SW480 (cell line): ENCODE measurements at places on chromosomes 3 and 15.

DNA sequence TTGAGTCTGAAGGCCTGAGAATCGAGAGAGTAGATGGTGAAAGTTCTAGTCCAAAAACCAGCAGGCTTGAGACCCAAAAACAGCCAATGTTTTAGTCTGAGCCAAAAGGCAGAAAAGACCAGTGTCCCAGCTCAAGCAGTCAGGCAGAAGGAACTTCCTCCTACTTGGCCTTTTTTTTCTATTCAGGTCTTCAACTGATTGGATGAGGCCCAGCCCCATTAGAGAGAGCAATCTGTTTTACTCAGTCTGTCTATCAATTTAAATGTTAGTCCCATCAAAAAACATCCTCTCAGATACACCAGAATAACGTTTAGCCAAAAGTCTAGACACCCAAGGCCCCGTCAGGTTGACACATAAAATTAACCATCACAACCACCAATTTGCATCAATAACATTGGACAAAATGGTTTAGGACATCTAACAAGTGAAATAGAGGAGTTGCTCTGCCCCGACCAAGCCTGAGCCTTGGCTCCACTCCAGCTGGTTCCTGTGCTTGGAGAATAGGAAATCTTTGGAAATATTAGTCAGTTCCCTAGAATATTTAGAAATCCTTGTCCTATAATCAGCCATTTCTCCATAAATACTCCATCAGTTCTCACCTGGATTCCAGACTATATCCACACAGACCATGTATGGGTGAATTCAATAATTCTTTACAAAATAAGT, 51.4 kb upstream of the LIPC start:
- no peak for DNase-seq

DNA sequence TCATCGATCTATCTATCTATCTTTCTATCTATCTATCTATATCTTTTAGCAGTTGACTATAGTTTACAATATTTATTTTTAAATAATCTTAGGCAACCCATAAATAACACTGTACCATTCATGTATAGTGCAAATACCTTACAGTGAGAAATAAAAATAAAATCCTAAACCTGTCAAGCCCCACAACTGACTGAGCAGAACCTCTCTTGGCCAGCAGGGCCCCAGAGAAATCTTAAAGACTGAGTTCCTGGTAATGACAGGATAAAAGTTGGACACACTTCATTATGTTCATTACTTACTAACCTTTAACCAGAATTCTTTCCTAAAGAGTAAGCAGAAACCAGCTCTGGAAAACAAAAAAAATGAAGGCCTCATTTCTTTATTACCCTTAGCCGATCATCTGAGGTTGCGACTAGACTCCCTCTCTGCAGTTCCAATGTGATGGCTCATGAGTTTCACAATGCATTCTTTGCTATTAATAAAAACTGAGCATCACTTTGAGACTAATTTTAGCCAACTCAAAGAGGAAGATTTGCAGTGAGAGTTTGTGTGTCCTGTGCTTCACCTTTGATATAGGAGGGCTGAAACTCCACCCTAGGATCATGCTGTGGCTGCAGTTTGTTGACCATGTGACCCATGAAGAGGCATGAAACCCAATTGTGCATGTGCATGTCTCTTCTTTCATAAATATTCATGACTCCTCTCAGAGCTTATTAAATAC, 1072.0 kb downstream of the NSUN3 start:
- no peak for DNase-seq

GRCh38 chr3:29949940-29950616, 656.3 kb upstream of the TGFBR2 start:
- DNase-seq, result no peak

DNA sequence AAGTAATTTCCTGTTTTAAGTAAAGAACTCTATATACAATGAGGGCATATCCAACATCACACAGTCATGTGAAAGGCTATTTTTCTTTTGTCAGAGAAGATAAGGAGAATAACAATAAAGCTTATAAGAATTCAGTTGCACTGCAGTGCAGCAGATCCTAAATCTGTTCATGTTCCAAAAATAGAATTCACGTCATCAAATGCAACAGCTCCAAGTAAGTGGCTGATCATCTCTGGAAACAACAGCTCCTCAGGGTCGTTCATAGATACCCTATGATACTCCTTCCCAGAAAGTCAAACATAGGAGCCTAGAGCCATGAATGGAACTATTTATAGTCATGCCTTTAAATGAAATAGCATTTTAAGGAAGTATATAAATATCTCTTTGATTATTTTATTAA, 100.2 kb downstream of the FMN1 start:
- no peak for DNase-seq

DNA sequence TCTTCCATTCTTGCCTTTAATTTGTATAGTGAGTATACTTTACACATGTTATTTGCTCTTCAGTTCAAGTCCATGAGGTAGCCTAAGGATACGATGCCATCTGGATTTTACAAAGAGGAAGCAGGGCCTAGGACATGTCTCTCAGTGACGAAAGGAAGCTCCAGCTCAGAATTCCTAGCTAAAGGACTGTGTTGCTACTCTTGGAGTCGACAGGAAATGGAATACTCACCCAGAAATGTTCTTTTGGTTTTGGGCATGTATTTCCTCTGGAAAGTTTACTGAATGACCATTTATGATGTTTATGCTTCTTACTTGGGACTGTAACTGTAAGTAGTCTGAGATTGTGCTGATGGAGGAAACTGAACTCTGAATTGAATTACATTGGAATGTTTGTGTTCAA, 12.5 kb downstream of the OXNAD1 start:
- no peak for DNase-seq

DNA sequence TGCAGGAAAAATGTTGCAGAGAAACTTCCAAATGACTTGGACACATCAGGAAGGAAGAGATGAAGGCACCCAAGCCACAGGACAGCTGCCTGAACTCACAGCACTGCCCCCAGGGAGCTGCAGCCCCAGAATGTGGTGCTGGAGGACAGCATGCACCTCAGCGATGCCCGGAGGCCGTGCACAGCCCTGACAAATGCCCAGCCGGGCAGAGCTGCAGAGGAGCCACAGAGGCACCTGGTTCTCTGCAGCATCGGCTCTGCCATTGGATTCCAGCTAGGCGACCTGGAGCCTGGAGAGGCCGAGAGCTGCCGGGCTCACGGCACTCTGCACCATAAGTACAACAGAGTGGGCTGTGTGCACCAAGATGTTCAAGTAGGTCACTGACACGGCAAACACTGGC, 97.5 kb downstream of the OCA2 start:
- no peak for DNase-seq

DNA sequence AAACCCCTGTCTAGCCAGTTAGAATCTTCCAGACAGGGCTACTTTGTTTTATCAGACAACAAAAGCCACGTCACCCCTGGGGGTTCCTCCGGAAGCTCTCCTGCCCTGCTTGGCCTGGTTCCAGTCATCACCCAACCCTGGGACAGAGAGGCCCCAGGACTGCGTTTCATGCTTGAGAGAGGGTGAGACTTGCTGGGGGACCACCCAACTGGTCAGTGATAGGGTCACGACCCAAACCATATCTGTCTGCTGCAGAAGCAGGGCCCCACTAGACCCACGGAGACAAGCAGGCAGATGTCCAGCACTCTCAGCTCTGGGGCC, 1.2 kb downstream of the NT5DC2 start:
- DNase-seq, result no peak

GRCh38 chr3:155465664-155466063, 172.2 kb upstream of the STRIT1 start:
- no peak for DNase-seq

DNA sequence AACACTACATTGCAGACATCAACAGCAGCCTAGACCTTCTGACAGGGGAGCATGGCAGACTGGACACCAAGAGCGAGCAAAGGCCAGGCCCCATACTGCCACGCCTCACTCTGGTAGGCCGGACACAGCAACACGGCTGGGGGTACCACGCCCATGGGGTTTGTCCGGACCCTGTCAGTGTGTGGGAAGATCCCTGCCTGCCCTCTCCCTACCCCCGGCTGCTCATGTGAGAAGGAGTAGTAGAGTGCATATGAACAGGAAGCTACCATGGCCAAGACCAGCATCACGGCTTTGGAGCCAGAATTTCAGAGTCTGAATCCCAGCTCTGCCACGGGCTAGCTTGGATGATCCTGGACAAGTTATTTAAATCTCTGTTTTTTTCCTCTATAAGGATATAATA, 27.9 kb downstream of the ALDH1L1 start:
- DNase-seq, result no peak

DNA sequence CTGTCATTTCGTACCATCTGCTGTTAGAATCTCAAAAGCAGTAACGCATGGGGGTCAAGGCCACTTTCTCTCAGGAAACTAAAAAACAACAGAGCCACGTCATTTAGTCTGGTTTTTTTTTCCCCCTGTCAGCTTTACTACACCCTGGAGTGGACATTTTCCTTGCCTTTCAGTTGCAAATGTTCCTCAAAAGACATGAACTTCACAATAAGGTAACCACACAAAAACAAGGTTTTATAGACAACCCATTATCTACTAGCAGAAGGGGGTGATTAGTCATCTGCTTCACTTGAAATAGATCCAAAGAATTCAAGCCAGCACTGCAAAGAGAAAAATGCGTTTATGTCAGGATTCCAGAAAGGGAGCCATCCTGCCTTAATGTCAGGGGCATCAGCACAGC, 171.8 kb upstream of the CDIN1 start:
- DNase-seq, result no peak

DNA sequence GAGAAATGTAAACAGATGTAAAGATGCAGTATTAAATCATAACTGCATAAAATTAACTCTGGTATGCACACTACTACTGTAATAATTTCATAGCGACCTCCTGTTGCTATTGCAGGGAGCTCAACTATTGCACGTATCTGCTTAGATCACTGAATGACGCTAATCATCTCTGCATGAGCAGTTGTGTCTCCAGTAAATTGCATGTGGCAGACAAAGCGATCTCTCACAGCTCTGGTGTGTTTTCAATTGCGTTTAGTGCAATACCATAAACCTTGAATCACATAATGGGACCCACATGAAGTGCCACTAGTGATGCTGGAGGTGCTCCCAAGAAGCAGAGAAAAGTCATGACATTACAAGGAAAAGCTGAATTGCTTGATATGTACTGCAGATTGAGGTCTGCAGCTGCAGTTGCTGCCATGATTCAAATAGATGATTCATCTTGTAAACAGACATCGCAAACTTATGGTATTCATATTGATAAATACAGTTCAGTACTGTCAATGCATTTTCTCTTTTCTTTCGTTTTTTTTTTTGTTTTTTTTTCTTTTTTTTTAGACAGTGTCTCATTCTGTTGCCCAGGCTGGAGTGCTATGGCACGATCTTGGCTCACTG, 30.2 kb upstream of the LCTL start:
- no peak for DNase-seq

- no peak for DNase-seq
Measured at GRCh38 chr15:22874966-22875365, 36.5 kb downstream of the NIPA2 start.

GRCh38 chr3:196440696-196441095, 8.5 kb upstream of the UBXN7 start:
- no peak for DNase-seq

GRCh38 chr3:50126287-50127211, 28.6 kb upstream of the SEMA3F start:
- DNase-seq, result no peak

GRCh38 chr3:149417174-149417573, 39.7 kb upstream of the TM4SF1 start:
- DNase-seq, result peak; percentile 28

DNA sequence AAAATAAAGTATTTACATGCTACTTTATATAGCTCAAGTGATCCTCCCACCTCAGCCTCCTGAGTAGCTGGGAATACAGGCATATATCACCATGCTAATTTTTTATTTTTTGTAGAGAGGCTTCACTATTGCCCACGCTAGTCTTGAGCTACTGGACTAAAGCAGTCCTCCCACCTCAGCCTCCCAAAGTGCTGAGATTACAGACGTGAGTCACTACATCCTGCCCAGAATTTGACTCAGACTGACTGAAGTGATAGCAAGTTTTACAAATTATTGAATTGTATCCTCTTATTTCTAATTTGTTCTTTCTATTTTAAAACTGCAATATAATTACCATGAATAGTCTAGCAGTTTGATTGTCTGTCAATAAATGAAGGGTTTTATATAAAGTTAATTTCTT, 210.3 kb upstream of the CGNL1 start:
- no peak for DNase-seq

GRCh38 chr3:54759166-54759565, 168.7 kb downstream of the LRTM1 start:
- DNase-seq, result no peak

- no peak for DNase-seq
Measured at GRCh38 chr15:70299931-70300869, 202.5 kb upstream of the TLE3 start.

DNA sequence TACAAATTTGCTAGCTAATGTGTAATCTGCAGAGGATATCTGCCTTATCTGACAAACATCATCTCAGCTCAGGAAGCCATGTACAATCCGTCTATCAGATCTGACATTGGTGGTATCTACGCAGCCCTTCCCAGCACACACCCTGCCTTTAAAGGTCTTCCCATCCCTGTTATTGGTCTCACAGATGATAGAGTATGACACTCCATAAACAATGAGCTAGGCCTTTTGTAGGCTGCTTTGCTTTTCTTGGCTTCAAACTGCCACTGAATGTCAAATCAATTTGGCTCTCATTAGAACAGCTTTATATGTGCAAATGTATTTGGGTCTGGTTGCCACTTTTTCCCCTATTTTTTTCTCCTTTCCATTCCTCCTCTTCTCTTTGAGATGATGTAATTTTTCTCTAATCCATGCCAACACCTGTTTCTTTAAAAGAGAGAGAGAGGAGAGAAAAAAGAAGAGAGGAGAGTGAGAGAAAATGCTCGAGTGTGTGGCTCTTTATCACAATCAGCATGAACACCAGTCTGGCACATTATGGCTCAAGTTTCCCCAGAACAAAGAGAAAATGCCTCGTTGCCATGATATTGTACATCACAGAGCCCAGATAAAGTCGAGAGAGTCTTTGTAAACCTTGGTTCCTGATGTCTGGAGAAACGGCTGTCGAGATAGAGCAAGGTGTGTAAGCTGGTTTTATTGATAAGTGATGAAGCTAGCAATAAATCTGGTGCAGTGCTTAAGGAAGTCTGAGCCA, 80.8 kb upstream of the DPH6 start:
- no peak for DNase-seq

DNA sequence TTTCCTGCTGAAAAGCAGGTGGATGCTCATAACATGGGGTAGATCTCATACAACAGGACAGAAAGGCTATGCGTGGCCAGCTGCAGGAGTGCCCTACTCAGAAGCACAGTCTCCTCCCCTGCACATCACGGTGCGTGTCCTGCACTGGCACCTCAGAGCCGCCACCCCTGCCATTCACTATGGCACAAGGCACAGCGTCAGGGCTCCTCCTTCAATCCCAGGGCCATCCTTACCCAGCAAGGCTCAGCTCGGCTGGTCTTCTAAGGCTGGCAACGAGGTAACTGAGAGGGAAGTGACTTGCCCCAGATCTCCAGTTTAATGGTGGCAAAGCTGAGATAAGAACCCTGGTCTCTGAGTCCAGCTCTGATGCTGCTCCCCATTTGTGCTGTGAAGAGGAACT, 97.1 kb downstream of the CPN2 start:
- no peak for DNase-seq

DNA sequence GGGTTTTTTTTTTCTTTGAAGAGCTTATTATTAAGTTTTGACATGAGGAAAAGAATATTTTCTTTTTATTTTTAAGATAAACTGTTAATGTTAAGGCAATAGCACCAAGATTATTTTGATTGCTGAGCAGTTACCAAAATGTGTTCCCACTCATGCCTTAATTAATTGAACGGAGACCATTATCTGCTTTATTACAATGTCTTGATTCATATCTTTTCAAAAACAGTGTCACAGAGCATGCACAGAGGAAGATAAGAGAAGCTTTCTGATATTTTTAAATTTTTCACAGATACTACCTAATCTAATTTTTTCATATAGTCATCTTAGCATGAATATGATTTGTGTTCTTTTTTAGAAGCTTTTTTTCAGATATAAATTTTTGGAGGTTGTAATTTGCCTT, 106.7 kb upstream of the FEZF2 start:
- no peak for DNase-seq
